ENCODE measurements at places on chromosomes 13 and 19.
A peak's percentile ranks its signal among the peaks of the same experiment; 100 is the strongest.

DNA sequence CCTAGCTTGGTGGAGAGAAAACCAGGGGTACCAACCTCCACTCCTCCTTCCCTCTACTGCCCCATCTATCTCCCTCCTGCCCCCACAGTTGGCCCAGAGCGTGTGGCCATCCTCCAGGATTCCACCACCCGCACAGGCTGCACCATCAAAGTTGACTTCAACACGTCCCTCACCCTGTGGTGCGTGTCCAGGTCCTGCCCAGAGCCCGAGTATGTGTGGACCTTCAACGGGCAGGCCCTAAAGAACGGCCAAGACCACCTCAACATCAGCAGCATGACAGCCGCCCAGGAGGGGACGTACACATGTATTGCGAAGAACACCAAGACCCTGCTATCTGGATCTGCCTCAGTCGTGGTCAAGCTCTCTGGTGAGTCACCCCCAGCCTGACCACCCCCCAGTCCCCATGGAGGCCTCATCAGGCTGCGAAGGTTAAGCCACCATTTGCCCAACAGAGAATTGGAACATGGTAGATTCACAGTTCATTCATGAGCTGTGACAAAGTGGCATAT lies 6.6 kb downstream of the CEACAM16 start:
- no peak for DNase-seq

DNA sequence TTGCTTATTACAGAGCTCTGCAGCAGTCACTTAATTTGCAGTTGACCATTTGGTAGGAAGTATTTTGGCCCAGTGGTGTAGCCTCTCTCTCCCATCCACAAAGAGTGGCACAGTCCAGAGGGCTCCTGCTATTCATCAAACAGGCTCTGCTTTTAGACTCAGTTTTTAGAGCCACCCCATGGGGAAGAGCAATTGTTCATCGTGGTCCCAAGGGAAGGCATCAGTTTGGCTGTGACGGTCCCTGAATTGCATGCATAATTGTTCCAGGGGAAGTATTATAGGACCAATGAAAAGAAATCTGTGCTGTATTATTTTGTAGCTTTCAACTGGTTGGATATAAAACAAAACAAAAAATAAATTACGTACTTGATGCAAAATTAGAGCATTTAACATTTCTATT lies 799.0 kb downstream of the DACH1 start:
- no peak for DNase-seq

DNA sequence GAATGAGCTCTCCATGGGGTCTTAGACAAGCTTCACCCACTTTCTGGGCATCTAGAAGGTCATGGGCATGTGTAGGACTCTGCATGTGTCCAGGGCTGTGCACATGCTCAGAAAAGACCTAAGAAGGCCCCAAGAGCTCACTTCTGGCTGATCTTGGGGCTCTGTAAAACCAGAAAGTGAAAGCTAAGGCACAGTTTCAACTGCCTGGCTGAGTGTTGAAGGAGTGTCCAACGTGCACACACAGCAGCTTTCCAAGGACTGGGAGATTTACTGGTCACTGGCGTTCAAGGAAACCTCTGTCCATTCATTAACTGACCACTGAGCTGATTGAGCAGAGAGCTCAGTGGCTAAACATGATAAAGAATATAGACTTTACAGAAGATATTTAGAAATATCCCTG lies 137.9 kb downstream of the KATNAL1 start:
- no peak for DNase-seq

DNA sequence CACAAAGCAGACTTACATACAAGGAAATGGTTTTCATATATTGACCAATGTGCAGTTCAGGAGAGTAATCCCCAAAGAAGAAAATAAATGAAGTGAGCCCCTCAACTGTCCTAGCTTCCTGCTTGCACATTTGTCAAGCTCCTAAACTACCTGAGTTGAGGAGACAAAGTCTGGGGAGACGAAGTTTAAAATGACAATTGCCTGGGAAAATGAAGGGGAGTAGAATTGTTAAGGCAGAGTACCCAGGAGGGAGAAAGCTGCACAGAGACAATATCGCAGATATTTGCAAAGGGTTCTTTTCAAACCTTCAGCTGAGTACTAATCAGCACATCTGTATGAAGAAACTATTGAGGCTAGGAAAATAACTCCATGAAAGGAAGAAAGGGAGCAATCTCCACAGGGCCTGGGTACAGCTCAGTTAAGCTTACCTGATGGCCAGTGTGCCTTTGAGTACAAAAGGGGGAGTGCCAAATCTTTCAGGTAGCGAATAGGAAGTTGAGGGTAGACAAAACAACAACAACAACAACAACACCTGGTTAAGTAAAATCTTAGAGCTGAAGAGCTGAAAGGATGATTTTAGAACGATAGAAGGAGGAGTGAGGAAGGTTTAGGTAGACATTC lies 1700.1 kb upstream of the PRR20A start:
- no peak for DNase-seq

DNA sequence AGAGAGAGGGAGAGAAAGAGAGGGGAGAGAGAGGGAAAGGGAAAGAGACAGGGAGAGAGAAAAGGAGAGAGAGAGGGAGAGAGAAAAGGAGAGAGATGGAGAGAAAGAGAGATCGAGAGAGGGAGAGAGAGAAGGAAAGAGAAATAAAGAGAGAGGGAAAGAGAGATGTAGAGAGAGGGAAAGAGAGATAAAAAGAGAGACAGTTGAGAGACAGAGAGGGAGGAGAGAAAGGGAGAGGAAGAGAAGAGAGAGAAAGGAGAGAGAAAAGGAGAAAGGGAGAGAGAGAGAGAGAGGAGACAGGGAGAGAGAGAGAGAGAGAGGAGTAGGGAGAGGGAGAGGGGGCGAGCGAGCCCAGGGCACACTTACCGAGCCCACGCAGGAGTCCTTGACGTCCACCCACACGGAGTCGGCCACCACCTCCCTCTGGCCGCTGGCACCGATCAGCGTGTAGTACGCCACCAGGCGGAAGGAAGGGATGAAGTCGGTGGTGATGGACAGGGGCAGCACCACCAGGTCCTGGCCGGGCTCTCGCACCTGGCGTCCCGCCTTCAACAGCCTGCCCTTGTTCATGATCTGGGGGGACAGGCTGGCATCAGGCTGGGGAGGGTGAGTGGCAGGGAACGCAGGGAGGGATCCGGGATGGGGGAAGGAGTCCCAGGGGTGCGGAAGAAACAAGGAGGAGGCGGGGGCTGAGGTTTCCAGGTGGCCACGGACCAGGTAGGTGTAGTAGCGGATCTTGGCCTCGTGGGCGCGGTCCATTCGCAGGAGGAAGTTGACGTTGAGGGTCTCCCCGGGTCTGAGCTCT lies 10.0 kb downstream of the C3 start:
- no peak for DNase-seq

GRCh38 chr13:27168906-27169657 lies 2.5 kb downstream of the USP12 start:
- peak; percentile 42 for DNase-seq

DNA sequence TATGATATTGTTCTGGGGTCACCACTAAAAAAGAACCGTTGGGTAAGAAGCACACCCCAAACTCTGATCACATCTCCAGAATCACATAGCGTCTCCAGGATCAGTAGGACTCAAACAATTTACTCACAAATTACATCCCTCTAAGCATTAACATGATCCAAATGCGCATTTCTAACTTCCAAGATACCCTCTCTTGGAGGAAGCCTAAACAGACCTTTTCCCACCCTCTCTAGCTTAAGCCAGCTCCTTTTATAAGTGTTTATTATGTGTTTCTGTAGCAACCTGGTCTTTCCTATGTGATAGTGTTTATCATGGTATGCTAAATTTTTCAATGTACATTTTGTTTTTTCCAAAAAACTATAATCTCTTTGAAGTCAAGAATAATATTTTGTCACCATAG lies 1846.5 kb downstream of the OLFM4 start:
- no peak for DNase-seq

- DNase-seq, result no peak
Observed at GRCh38 chr19:49210901-49211451, 53.4 kb downstream of the TRPM4 start.

DNA sequence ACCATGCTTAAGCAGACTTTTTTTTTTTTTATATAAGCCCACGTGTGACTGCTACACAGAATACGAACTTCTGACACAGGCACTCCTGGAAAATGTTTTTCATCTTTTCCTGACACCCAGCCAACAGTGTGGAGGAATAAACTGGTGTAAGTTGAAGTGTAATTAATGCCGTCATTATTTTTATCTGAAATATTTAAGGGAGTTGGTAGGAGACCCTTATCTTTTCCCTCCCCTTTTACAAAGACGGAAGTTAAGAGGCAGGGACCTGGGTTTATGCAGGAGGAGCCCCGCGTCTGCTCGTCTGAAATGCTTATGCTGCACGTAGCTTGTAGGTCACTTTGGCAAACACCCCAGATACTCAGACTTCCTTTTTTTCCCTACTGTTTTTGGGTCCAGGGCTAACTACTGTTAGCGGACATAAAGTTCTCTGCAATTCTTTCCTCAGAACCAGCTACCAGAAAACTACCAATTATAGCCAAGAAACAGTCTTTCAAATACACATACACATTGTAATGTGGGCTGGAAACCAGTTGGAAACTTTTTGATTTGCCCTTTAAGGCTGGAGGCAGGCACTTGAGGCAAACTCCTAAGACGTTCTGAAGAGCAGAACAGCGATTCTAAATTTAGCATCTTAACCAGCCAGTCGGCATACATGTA lies 50.8 kb downstream of the EFNB2 start:
- no peak for DNase-seq

- no peak for DNase-seq
Observed at GRCh38 chr13:25345576-25345975, 26.2 kb upstream of the ATP8A2 start.

DNA sequence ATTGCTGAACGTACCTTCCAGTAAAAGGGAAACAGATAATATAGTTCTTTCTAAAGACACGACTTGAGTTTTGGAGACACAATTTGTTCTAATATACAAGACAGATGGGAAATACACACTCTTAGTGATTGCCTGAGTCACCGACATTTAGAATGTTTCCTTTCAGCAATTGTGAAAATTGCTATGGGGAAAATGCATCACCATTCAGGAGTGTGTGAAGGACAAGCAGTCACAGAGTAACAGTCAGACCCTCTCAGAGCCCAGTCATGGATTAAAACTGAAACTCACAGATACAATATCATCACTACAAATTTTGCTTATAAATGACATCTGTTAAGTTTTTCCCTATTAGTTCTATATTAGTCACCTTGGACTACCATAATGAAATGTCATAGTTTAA lies 286.1 kb downstream of the SPRY2 start:
- peak; percentile 83 for DNase-seq

GRCh38 chr19:17260842-17261325 lies 3.7 kb downstream of the USHBP1 start:
- peak; percentile 77 for DNase-seq

GRCh38 chr19:2618611-2619010 lies 83.9 kb downstream of the GNG7 start:
- peak; percentile 75 for DNase-seq

- DNase-seq, result peak; percentile 67
Observed at GRCh38 chr19:56108447-56109195, 12.5 kb downstream of the ZNF787 start.

DNA sequence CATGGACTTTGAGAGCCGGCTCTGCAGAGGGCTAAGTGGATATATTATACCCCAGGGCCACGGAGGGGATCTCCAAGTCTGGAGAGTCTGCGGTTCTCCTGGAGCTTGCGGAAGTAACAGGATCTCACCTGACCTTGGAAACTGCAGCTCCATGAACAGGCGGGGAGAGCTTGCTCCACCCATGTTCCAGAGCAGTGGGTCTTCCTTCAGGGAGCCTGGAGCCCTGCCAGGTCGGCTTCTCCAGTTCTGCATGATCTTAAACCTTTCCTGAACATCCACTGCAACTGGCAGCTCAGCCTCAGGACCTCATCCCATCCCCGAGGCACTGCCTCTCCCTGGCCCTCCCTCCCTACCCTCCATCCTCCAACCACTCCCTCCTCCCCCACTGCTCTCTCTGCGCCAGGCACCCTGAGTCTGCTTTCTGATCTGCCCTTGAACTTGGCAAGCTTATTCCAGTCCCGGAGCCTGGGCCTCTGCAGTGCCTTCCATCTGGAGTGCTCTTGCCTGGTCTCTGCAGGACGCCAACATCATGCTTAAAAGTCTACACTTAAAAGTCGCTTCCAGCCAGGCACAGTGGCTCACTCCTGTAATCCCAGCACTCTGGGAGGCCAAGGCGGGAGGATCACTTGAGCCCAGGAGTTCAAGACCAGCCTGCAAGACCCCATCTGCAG lies 13.2 kb downstream of the ATCAY start:
- DNase-seq, result no peak

- no peak for DNase-seq
Observed at GRCh38 chr13:66152596-66152995, 1077.5 kb downstream of the PCDH9 start.

- DNase-seq, result peak; percentile 18
Observed at GRCh38 chr19:35843676-35844481, 8.4 kb downstream of the NPHS1 start.

DNA sequence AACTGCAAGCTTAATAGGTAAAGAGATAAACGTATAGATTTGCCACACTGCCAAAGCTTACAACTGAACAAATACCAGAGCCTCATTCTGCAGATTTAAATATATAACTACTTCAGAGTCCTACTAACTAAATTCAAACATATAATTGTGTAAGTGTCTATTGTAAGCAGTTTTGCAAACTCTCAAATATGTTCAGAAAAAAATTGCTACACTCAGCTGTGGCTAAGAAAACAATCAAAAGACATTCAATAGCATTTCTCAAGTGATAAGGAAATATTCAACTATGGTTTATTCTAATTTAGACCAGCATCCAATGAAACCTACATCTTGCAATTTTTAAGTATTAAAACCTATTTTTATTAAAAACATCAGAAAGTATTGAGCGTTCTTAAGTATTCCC lies 202.4 kb downstream of the KCTD12 start:
- DNase-seq, result no peak

Data from GM23248 (cell line).